ENCODE measurements at places on chromosomes 1 and 21. TPM values are rescaled to one million over a fixed set of nuclear protein-coding genes. Genes with fewer than 3 reads are reported as not detected.

DNA sequence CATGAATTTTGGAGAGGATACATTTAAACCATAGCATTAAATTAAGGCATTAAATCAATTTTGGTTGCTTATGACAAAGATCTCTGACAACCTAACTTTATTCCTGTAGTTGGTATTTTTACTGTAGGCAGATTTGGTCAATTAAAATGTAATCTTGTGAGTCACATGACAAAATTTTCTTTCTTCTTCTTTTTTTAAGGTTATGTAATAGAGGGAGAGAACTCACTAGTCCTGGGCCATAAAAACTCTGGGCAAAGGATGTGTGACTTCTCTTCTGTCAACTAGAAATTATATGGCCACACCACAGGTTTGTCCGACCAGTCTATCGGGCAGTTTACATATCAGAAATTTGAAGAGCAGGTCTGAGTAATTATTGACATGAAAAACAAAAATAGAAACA lies 181.4 kb downstream of the RYR2 start:
- no peak for DNase-seq
- H3K27me3 ChIP-seq = no peaks in the 10 kb centered on the region
- H3K4me3 ChIP-seq = no peak overlapping the region
- no peaks in the 10 kb centered on the region for H3K4me1 ChIP-seq
- H3K27ac ChIP-seq = no peak overlapping the region

RSPH1 gene
- total RNA-seq = 2.4 TPM

HTR1D gene
- total RNA-seq = not detected

DNA sequence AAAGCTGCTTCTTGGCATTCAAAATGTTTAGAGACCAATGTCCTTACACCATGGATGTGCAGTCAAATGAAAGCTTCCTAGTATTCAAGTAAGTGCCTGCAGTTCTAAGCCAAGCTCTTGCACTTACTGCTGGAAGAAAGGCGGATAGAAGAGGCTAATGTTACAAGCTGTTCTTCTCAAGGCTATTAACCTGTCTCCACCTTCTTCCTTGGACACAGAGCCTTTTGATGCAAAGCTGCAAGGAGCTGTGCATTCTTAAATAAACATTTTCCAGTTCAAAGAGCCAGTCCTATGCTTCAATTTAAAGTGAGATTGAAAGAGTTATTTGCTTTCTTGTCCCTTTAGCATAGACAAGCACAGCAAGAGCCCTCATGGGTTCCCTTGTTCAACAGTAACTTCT lies 167.9 kb upstream of the RUNX1 start:
- H3K4me1 ChIP-seq = no peaks in the 10 kb centered on the region
- no peak overlapping the region for H3K4me3 ChIP-seq
- H3K27ac ChIP-seq = no peak overlapping the region
- H3K36me3 ChIP-seq = no peaks in the 10 kb centered on the region
- no peaks in the 10 kb centered on the region for H3K27me3 ChIP-seq
- DNase-seq = no peak

DNA sequence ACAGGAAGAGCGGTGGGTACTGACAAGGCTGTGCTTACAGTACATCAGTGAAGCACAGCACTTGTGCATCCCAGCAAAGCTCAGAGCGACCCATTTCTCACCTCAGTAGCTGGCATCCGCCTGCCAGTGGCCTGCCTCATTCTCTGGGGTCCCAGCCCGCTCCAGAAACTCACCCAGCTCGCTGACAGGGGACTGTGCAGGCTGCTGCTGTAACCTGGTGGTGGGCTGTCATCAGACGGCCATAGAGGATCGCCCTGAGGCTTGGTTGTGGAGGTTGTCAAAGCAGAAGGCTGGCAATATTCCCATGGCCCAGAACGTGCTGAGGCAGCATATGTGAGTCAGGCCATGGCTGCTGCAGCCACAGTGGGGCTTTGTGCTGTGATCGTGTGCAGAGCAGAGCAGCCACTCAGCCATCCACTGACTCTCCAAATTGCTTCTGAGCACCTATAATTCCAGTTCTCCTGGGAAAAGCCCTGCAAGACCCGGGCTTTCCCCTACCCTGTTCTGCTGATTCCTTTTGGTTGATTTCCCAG lies 13.6 kb upstream of the GPR137B start:
- DNase-seq = no peak
- no peak overlapping the region for H3K27ac ChIP-seq
- H3K36me3 ChIP-seq = no peaks in the 10 kb centered on the region

Measured in pancreas (tissue), 10 donors.